ENCODE measurements at places on chromosomes 11 and 22.

GRCh38 chr22:30903876-30904460, 64.6 kb downstream of the MORC2 start:
- DNase-seq: no peak

DNA sequence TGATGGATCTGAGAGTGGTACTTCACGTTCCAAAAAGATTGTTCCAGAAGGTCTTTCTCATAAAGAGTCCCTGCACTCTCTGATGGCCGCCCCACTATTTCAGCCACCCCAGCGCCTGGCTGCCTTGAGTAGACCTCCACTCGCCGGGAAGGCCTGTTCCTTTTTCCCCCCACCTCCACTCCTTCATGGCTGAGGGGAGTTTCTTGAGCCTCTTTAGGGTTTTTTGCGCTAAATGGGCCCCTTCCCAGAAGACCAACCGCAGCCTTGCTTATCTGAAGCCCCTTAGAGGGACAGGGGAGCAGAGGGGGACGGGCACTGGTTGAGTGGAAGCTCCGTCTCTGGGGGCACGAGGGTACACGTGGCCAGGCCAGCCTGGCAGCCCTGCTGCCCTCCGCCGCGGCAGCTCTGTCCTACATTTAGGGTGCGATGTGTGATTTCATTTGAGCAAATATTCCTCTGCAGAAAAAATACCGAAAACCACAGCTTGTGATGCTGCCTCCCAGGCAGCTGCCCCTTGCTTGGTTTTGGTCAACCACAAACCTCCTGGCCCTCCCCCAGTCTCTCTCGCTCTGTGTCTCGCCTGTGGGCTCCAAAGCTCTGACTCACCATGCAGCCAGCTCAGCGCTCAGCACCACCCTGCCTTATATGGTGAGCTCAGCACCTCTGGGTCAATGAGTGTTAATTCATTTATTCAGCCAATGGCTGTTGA, 88.7 kb downstream of the TP53I11 start:
- DNase-seq: peak; percentile 79

GRCh38 chr11:117654281-117655255, 142.4 kb downstream of the DSCAML1 start:
- no peak for DNase-seq

- no peak for DNase-seq
Measured at GRCh38 chr11:133529807-133530500, 2.3 kb downstream of the OPCML start.

DNA sequence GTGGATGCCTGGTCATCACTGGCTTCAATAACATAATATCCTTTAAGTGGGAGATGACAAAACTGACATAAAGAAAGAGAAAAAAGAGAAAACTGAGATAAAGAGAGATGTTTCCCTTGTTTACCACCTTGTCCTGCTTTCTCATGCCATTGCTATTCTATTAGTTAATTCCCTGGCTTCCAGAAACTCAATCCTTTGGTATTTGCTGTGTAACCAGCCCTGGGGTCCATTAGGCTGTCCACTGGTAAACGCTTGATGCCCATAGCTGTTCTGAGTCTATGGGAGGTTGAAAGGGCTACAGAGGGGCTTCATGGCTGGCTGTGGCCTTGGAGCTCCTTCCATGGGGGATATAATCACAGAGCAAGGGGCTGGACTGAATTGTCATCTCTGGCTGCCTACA, 243.4 kb upstream of the PLET1 start:
- no peak for DNase-seq

- no peak for DNase-seq
Measured at GRCh38 chr11:99162819-99163218, 142.1 kb downstream of the CNTN5 start.

DNA sequence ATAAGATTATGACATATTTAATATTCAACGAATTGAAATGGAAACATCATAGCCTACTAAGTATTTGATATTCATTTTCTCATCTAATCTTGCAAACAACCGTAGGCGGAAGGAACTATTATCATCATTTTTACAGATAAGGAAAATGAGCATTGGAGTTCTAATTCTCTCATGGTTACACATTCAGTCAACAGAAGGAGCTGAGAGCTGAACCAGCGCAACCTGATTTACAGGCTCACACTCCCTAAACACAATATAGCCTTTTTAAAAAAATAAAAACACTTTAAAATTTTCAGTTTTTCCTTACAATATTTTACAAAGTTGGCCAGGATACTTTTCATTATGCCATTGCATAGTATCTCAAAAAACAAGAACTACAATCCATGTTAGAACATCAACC, 74.8 kb downstream of the APOL5 start:
- DNase-seq: no peak

GRCh38 chr11:71321433-71322191, 69.2 kb upstream of the SHANK2 start:
- no peak for DNase-seq

GRCh38 chr22:19398206-19398605, 33.3 kb downstream of the HIRA start:
- DNase-seq: no peak

DNA sequence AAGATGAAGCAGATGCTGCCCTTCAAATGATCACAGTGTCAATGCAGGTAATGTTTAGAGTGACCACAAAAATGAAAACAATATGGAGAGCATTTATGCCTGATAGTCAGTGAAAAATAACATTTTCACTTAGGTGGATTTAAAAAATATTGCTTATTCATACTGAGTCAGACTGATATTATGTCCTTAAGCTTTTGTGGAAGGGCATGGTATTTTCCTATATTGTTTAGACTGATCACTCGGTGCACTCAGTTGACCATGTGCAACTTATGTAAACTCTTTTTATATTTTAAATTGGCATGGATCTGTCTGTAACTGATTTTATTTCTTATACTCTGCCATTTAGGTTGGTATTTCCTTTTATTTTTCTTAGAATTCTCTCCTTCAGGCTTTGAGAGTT, 106.6 kb downstream of the DYNC2H1 start:
- DNase-seq: no peak

DNA sequence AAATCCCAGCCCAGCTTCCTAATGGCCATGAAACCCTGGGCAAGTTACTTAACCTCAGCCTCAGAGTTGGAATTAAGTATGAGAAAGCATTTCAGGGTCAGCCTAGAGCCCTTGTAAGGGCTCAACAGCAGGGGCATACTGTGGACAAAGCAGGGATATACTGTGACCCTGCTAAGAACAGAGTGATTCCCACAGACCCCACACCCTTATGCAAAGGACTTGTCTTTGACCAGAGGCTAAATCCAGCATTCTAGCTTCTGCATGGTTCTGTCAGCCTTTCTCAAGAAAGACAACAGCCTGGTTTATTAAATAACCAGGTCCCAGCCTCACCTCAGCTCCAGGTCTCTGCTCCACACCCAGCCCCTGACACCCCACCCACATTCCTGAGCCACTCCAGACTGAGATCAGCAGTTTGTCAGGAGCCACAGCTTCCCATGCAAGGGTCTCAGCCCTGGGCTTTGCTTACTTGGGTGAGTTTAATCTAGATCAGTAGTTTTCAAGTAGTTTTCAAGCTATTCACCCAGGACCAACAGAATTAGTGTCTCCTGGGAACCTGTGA, 69.2 kb downstream of the GALNT18 start:
- DNase-seq: no peak

DNA sequence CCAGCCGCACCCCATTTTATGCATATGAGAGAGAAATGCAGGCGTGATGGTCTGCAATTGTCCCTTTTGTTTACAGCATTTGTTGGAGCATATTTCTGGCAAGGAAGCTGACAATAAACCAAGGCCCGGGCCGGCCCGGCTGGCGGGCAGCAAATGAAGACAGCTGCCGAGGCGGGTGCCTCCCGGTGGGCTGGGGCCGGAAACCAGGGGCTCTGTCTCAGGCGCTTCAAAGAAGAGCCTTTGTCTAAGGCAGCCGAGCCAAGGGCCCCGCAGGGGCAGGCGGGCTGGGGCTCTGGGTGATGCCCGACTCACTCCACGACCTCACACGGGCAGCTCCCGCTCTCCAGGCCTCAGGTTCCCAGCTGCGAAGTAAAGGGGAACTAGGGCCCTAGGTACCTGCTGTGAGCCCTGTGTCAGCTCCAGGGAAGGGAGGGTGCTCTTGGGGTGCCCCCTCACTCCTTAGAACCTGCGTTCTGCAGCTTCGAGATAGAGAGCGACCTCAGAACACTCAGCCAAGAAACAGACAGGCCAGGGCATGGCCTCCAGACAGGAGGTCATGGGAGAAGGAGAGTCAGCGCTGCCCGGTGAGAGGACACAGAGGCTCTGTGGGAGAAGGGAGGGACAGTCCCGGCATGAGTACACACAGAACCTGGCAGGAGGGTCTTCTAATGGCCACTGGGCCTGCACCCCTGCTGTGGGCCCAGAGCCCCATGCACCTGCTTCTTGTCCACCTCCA, 2.4 kb downstream of the LINC01488 start:
- no peak for DNase-seq

DNA sequence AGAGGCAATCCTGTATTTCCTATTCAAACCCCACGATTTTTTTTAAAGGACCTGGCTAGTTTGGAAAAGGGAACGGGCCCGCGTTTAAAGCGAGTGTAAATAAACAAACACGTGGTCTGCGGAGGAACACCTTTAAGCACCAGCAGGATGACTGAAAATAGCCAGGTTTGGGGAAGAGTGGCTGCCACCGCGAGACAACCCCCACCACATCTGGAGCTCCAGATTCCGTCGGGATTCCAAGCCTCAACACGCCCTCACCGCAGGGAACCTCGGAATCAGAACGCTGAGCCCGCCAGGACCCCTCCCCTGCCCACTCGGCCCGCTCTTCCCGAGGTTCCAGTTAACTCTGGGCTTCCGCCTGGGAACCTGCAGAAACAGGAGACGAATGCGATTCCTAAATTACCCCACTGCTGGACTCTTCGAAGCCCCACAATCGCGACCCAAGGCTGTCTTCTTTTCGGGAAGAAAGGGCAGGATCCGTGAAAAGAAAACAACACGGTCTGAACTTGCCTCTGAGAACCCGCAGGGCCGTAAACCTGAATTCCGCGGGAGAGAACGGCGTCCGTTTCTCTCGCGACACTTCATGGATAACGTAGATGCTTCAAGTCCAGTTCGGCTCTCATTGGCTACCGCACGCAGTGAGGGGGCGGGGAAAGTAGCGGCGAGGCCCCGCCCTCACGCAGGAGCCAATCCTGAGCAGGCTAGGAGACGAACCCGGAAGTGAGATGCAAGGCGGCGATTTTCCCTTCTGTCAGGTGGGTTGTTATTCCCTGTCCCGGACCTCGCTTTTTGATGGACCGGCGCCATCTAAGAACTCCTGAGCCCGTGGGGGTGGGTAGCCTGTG, at the start of the genes ANKRD49 and MRE11:
TSS of gene ANKRD49 (plus strand) at position 704 of the 845 bp plus-strand sequence. CDS start 2,710 bp downstream, outside the sequence.
TSS of gene MRE11 (minus strand) at position 564 of the 845 bp plus-strand sequence. CDS start 1,043 bp downstream, outside the sequence.
- peak; percentile 100 for DNase-seq

GRCh38 chr11:2164861-2165555, 4.0 kb upstream of the INS start:
- DNase-seq: no peak

DNA sequence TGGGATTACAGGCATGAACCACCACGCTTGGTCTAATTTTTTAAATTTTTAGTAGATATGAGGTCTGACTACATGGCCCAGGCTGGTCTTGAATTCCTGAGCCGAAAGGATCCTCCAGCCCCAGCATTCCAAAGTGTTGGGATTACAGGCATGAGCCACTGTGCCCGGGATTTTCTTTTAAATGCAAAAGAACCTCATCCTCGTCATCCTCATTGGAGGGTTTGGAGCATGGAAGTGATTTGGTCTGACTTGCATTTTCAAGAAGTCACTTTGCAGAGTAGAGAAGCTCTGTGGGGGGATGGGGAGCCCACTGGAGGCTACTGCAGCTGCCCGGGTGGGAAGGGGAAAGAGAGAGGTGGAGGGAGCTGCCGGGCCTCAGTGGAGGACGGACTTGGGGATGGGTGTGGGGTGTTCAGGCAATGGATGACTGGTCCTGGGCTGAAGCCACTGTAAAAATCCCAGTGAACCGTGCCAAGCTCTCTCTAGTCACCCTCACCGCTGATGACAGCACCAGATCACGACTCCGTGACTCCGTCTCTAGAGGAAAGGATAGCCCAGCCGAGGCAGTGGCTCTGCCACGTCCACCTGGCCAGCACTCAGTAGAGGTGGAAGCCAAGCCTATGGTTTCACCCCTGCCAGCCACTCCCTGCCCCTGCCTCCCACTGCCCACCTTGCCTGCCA, 32.8 kb upstream of the SLC22A12 start:
- DNase-seq: no peak

GRCh38 chr11:12043959-12044791, 35.7 kb upstream of the DKK3 start:
- DNase-seq: peak; percentile 95

DNA sequence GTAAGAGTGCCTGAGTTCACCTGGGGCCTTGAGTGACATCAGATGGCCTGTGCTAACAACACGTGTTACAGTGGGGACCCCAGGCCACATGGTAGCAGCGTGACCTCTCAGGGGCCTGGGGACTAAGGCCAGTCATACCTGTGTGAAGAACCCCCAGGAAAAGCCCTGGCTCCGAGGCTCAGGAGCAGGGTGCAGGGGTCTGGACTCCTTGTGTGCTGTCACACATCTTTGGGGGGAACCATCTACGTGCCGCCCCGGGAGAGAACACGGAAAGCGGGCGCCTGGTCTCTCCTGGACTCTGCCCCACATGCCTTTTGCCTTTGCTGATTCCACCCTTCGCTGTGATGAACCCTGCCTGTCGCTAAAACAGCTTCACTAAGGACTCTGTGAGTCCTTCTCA, 48.7 kb downstream of the SHANK2 start:
- DNase-seq: no peak

GRCh38 chr11:10379871-10380568, 75.0 kb upstream of the AMPD3 start:
- no peak for DNase-seq

- no peak for DNase-seq
Measured at GRCh38 chr22:50706481-50707125, 31.4 kb upstream of the ACR start.

GRCh38 chr11:82930229-82930628, 28.7 kb downstream of the DDIAS start:
- no peak for DNase-seq

- DNase-seq: peak; percentile 16
Measured at GRCh38 chr11:134951305-134951700, 539.3 kb upstream of the B3GAT1 start.

GRCh38 chr11:69010964-69011623, 2.0 kb downstream of the MRGPRF start:
- no peak for DNase-seq

GRCh38 chr22:38298312-38299005, 18.8 kb downstream of the CSNK1E start:
- DNase-seq: no peak
